Chondrocyte (in vitro differentiated cells): ENCODE measurements at places on chromosomes 1 and 21. TPM values are rescaled to one million over a fixed set of nuclear protein-coding genes. Genes with fewer than 3 reads are reported as not detected.

The HEYL gene
- 11.8 to 65.1 TPM (median 63.2 TPM) in 3 replicates for total RNA-seq

The GSTM5 gene
- not detected in 3 replicates for total RNA-seq

The ARHGAP30 gene
- total RNA-seq, result not detected in 3 replicates

The ERICH3 gene
- not detected in 3 replicates for total RNA-seq

The BECN2 gene
- not detected in 3 replicates for total RNA-seq

The ARL8A gene
- 73.9 to 95.1 TPM (median 95.1 TPM) in 3 replicates for total RNA-seq

The CD101 gene
- 0.79 to 1.4 TPM (median 1.0 TPM) in 3 replicates for total RNA-seq

The PTAFR gene
- 0.07 to 0.10 TPM in 2 of 3 replicates, not detected in the other for total RNA-seq

The ACTL8 gene
- not detected in 3 replicates for total RNA-seq

The PLA2G2F gene
- not detected in 3 replicates for total RNA-seq

The NPR1 gene
- total RNA-seq, result 0.21 to 0.27 TPM in 2 of 3 replicates, not detected in the other

The NOL9 gene
- 24.0 to 32.3 TPM (median 27.0 TPM) in 3 replicates for total RNA-seq

The CRNN gene
- not detected in 3 replicates for total RNA-seq

The ZNF695 gene
- 1.4 to 1.9 TPM (median 1.7 TPM) in 3 replicates for total RNA-seq

The ADCY10 gene
- 0.07 to 0.51 TPM (median 0.10 TPM) in 3 replicates for total RNA-seq

The FNDC7 gene
- total RNA-seq, result not detected in 3 replicates

The FCRL3 gene
- not detected in 3 replicates for total RNA-seq

The PBX1 gene
- 21.5 to 38.0 TPM (median 23.0 TPM) in 3 replicates for total RNA-seq

The ANGPTL3 gene
- 0.10 TPM in 1 of 3 replicates, not detected in the others for total RNA-seq

The MARK1 gene
- total RNA-seq, result 3.0 to 4.1 TPM (median 3.8 TPM) in 3 replicates

The C1orf185 gene
- total RNA-seq, result not detected in 3 replicates

The KCNA3 gene
- total RNA-seq, result not detected in 3 replicates

The FCGR3A gene
- not detected in 3 replicates for total RNA-seq

The PADI3 gene
- total RNA-seq, result not detected in 3 replicates

The AIRE gene
- not detected in 3 replicates for total RNA-seq

The PLPP3 gene
- total RNA-seq, result 20.2 to 20.5 TPM (median 20.4 TPM) in 3 replicates

The RUNX3 gene
- 1.8 to 2.9 TPM in 2 of 3 replicates, not detected in the other for total RNA-seq

The IQCC gene
- 1.5 to 3.3 TPM (median 2.0 TPM) in 3 replicates for total RNA-seq

The LPAR3 gene
- not detected in 3 replicates for total RNA-seq

The CLIC4 gene
- total RNA-seq, result 282 to 430 TPM (median 411 TPM) in 3 replicates

The DNM3 gene
- total RNA-seq, result 11.7 to 23.7 TPM (median 12.4 TPM) in 3 replicates

The FCGR1A gene
- total RNA-seq, result not detected in 3 replicates

The SMIM34 gene
- total RNA-seq, result not detected in 3 replicates

The UTS2 gene
- total RNA-seq, result not detected in 3 replicates

The SYNC gene
- total RNA-seq, result 66.8 to 72.5 TPM (median 71.8 TPM) in 3 replicates

The SEMA4A gene
- 1.6 to 2.5 TPM (median 2.0 TPM) in 3 replicates for total RNA-seq

The TNFRSF4 gene
- 0.24 to 0.59 TPM in 2 of 3 replicates, not detected in the other for total RNA-seq

The CFAP141 gene
- total RNA-seq, result not detected in 3 replicates

The PGBD5 gene
- 1.5 to 5.4 TPM (median 1.8 TPM) in 3 replicates for total RNA-seq
